ENCODE measurements at places on chromosomes 13 and 19.
A peak's percentile ranks its signal among the peaks of the same experiment; 100 is the strongest.

DNA sequence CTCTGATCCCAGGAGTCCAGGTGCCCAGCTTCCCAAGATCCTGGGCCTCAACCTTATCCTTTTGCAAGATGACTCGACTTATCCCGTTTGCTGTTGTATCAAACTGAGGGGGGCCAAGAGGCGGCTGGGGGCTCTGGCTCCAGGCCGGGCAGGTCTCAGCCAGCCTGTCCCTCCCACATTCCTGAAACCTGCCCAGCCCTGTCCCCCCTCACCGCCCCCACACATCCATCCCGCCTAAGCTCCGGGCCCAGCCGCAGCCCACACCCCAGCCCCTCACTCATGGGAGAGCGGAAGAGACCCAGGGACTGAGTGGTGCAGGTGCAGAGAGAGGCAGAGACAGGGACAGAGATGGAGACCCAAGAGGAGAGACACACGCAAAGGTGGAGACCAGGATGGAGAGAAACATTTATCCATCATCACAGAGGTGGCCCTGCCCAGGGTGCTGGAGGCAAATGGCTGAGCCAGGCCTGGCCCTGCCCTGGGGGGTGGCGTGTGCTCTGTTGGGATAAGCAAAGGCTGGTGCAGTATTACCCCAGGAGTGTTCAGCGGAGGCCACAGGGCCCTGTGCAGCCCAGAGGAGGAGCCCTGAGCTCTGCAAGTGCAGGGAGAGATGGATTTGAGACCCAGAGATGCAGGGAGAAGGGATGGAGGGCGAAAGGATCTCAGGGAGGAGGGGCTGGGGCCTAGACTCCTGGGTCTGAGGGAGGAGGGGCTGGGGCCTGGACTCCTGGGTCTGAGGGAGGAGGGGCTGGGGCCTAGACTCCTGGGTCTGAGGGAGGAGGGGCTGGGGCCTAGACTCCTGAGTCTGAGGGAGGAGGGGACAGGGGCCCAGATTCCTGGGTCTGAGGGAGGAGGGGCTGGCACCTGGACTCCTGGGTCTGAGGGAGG lies 1.6 kb downstream of the BCAM start:
- DNase-seq = no peak

DNA sequence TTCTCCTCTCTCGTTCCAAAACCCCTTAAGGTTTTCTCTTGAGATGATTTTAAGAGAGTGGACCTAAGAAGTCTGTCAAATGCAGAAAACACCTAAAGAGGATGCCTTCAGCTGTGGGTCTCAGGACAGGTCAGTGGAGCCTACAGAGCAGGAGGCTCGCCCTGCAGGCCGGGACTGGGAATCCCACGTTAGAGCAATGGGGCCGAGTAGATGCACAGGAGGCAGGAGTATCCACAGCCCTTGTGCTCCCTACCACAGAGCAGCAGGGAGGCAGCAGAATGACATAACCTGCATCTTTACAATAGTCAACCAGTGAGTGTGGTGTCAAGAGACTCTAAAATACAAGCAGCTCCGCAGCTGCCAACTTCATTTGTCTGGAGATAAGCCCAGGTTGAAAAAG lies 229.4 kb downstream of the MTUS2 start:
- no peak for DNase-seq

GRCh38 chr19:48330012-48330681 lies 4.8 kb downstream of the EMP3 start:
- no peak for DNase-seq

DNA sequence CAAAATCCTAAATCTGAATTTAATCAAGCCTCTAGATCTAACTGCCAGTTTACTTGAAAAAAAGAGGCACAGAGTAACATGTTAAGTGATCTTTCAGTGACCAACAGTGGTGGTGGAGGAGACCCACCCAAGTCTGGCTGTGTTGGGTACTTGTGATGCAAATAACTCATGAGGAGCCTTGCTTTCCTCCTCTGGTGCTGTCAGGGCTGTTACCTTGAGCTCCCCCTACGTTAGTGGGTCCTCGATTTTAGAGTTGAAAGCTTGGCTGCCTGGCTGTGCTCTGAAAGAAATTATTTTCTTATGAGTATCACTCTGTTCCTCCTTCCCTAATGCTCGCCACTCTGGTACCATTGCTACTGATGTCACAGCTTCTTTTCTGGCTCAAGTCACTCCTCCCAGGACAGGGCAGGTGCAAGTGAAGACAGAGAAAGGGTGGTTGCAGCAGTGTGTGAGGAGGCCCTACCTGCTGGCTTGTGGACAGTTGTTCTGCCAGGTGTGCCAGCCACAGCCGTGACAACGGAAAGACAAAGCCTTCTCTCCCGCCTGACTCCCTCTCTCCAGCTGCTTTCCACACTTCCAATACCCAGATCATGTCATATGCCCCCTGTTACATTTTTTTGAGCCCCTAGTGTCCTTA lies 6.5 kb upstream of the SUPT20H start:
- DNase-seq = no peak

GRCh38 chr19:49390131-49390928 lies 2.3 kb downstream of the KASH5 start:
- DNase-seq = no peak

GRCh38 chr13:72397265-72397664 lies 330.2 kb downstream of the MZT1 start:
- no peak for DNase-seq

GRCh38 chr13:100125946-100126345 lies 37.1 kb downstream of the PCCA start:
- no peak for DNase-seq

DNA sequence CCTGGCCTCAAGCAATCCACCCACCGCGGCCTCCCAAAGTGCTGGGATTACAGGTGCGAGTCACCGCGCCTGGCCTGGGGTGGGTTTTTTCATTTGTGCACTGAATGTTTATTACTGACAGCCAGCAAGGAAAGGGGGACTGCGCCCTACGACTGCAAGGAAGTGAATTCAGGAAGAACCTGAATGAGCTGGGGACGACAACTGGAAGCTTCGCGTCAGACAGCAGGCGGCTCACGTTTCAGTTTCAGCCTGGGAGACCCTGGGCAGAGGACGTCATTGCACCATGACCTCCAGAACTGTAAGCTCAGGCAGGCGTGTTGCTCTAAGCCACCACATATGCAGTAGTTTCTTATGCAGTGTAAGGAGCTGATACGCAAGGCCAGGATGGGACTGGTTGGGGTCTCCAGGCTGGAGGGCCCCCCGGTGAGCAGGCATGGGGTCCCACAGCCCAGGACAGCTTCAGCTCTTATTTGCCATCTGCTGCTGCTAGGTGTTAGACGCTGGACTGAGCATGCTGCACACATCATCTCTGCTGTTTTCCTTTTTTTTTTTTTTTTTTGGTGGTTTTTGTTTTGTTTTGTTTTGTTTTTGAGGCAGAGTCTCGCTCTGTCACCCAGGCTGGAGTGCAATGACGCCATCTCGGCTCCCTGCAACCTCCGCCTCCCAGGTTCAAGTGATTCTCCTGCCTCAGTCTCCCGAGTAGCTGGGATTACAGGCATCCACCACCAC lies 66.6 kb downstream of the GADD45B start:
- DNase-seq = no peak

DNA sequence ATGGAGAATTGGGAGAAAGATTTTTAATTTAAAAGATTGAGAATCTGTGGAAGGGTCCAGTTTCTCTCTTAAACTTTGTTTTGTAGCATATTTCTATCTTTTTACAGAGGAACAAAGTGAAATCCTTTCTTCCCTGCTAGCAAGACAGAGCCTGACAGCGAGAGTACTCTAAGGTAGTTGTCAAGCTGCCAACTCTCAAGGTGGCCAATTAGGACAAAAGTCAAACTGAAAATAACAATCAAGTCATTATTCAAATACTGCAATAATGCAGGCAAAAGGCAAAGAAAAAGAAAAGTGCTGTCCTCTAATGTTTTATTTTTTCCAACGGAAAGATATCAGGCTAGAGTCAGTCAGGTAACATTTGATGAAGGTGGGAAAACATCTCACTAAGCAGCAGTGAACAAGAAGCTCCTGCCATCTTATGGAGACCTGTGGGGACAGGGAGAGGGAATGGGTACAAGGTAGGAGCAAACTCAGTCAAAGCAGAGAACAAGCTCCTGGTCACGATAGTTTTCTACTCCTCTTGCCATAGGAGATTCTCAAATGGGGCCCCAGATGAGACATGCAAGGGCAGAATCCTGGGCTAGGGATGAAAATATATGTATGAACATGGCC lies 801.9 kb upstream of the SLITRK1 start:
- DNase-seq = no peak

DNA sequence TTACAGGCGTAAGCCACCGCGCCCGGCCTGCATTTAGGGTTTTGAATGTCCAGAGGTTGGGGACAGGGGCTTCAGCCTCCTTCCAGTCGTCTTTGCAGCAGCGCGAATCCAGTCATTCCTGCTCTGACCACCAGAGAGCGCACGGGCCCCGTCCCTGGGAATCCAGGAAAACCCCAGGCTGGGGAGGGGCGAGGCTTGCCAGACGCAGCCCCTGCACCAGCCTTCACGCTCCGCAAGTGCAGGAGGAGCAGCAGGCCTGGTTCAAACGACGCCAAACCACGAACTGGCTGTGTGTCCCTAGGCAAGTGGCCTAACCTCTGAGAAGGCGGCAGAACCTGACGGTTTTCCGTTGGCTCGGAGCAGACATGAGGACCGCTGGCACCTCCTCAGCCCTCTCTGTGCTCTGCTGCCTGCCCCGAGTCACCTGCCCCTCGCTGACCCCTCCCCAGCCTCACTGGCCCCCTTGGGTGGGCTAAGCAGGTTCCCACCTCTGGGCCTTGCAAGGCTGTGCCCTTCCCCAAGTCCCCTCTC lies 2.0 kb upstream of the RNF126 start:
- no peak for DNase-seq

GRCh38 chr13:67474115-67474514 lies 244.0 kb upstream of the PCDH9 start:
- DNase-seq = no peak

- no peak for DNase-seq
Observed at GRCh38 chr13:94128430-94128829, 351.1 kb downstream of the DCT start.

- no peak for DNase-seq
Observed at GRCh38 chr19:18878858-18879578, 16.9 kb downstream of the CERS1 start.

- no peak for DNase-seq
Observed at GRCh38 chr19:54273821-54274220, 7.1 kb downstream of the LILRB2 start.

DNA sequence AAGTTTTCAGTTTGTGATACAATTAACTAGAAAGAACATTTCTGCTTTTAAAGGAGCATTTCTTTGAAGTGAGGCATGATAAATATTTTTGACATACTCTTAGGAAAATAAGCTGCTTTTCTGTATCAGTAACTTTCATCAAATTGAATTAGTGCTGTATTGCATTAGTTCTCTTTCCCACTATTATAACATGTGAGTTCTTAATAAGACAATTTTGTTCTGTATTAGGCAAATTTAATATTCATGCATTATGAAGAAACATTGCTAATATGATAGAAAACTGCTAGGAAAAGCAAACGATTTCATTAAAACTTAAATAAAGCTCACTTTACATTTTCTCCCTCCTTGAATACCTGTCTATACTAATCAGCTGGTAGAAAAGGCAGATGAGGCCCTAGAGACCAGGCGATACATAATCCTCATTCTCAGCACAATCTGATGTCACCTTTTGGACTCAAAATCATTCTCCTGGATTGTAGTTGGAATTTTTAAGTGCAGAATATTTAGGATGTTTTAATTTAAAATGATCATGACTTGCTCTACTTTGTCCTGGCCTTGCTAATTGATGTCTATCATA lies 1636.8 kb downstream of the PCDH9 start:
- no peak for DNase-seq

- no peak for DNase-seq
Observed at GRCh38 chr19:37594982-37595382, 306 bp downstream of the ZNF540 start.

DNA sequence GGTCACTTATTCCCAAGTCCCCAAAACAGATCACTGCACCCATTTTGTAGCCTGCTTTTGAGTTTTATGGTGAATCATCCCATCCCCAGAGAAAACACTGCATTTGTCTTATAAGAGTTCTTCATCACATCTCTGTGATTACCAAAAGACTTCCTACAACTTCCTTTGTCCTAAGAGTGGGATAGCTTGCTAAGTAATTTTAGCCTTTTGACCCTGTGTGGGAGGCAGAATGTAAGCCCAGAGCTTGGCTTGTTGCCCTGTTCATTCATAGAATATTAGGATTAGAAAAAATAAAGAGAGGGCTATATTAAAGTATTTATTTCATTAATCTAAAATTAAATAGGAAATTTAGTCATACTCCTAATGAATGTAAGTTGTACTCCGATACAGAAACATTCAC lies 213.3 kb downstream of the MZT1 start:
- no peak for DNase-seq

GRCh38 chr19:39915848-39916215 lies 18.6 kb downstream of the FCGBP start:
- no peak for DNase-seq

- no peak for DNase-seq
Observed at GRCh38 chr13:51003642-51004041, 94.1 kb downstream of the RNASEH2B start.

DNA sequence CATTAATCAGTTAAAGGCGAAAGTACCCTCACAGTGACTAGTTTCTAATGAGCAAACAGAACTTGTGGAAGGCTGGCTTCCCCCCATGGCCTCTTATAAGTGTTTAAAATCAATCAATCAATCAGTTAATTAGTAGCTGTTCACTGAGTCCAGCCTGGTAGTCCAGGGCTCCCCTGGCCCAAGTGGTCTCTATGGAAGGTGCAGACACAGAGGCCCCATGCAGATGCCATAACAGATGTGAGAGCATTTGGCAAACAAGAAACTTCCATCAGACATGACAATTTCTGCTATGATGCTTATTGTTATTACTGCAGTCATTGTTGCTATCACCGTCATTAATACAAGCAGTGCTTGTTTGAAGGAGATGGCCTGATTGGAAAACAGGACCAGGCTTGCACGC lies 179.0 kb upstream of the TSHZ3 start:
- no peak for DNase-seq

GRCh38 chr19:51272183-51272810 lies 21.4 kb downstream of the SIGLECL1 start:
- DNase-seq = no peak

GRCh38 chr19:39506944-39507714 lies 7.8 kb upstream of the SELENOV start:
- DNase-seq = peak; percentile 63

- no peak for DNase-seq
Observed at GRCh38 chr13:31485183-31485582, 254.1 kb upstream of the RXFP2 start.

- DNase-seq = no peak
Observed at GRCh38 chr13:48231080-48231479, 1.9 kb upstream of the ITM2B start.

GRCh38 chr13:51740698-51741097 lies 63.3 kb downstream of the DHRS12 start:
- DNase-seq = no peak

- DNase-seq = no peak
Observed at GRCh38 chr13:37769078-37769477, 100.5 kb downstream of the TRPC4 start.

Data from HS-27A (cell line).